ENCODE measurements at places on chromosomes 12 and 14.

DNA sequence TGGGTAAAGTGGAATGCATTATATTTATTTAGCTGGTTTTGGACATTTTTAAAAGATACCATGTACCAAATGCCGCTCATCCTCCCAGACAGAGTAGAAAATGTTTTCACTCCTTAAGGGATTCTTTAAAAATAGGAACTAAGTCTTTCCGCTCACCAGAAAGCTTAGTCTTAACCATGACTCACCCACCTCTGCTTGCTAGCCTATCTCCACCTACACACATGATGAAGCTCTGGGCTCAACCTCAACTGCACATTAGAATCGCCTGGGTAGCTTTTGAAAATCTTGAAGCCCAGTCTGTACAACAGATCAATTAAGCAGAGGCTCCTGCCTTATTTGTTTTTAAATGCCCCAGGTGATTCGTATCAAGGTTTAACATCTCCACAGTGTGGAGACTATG lies 260.5 kb downstream of the NEDD1 start:
- DNase-seq: no peak

DNA sequence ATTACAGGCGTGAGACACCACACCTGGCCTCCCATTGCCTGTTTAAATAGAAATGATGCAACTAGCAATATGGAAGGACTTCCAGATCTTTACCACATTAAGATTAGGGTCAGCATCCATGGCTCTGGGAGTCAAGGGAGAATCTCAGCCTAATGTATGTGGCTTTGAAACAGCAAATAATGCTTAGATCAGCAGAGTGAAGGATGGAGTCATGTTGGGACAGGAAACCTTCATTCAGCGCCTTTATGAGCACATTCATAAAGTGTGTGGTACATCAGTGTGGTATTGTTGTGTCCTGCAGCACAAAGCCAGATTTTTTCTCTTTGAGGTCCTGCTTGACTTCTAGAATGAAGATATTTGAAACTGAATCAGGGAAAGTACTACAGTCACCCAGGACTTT lies 15.3 kb upstream of the SPSB2 start:
- no peak for DNase-seq

GRCh38 chr14:80679273-80679672 lies 262.3 kb downstream of the CEP128 start:
- DNase-seq: no peak

DNA sequence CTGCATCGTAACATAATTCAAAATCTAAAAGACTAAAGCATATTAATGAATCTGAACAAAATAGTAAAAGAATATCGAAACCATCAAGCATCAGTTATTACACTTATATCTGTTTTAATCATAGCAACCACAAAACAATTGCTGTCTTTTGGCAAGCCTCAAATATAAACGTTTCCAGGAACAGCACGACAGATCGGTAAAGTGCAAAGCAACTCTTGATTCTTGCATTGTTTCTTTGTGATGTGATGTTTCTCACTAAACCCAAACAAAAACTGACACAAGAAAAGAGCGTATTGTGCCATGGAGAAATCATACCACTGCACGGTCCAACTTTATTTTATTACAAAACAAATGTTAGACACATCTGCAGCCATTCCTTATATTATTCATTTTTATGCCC lies 9.2 kb upstream of the MYF6 start:
- DNase-seq: no peak

- no peak for DNase-seq
Measured at GRCh38 chr14:77125281-77125801, 16.2 kb downstream of the ZDHHC22 start.

- no peak for DNase-seq
Measured at GRCh38 chr14:78417532-78417931, 247.4 kb downstream of the NRXN3 start.

DNA sequence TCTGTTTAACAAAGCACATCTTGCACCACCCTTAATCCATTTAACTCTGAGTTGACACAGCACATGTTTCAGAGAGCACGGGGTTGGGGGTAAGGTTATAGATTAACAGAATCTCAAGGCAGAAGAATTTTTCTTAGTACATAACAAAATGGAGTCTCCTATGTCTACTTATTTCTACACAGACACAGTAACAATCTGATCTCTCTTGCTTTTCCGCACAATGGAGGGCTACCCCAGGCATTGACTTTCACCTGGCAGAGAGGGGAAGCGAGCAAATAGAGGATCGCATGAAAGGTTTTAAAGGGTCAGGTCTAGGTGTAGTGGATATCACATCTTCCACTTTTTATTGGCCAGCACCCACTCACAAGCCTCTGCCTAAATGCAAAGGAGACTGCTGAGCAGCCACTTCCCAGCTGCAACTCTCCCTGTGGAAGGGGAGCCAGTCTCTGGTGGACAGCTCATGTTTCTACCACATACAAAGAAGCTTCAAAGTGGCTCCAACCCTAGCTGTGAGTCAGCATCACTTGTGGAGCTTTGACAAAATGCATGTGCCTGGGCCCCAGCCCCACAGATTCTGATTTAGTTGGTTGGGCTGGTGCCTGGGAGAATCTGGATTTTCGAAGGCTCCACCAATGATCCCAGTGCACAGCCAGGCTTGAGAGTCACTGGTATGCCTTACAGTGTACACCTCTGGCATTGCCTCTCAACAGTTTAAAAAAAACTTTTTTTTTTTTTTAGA lies 7.2 kb upstream of the FNTB start:
- DNase-seq: no peak

- peak; percentile 55 for DNase-seq
Measured at GRCh38 chr12:753611-754472, 1.5 kb downstream of the WNK1 start.

Measured in psoas muscle (tissue), 8 donors.